ENCODE measurements at places on chromosomes 1 and 21. TPM values are rescaled to one million over a fixed set of nuclear protein-coding genes. Genes with fewer than 3 reads are reported as not detected.

- DNase-seq, result no peak
Measured at GRCh38 chr1:29164588-29164987, 17.1 kb downstream of the SRSF4 start.

ADCY10 gene
- not detected for total RNA-seq

GBP2 gene
- not detected for total RNA-seq

DNA sequence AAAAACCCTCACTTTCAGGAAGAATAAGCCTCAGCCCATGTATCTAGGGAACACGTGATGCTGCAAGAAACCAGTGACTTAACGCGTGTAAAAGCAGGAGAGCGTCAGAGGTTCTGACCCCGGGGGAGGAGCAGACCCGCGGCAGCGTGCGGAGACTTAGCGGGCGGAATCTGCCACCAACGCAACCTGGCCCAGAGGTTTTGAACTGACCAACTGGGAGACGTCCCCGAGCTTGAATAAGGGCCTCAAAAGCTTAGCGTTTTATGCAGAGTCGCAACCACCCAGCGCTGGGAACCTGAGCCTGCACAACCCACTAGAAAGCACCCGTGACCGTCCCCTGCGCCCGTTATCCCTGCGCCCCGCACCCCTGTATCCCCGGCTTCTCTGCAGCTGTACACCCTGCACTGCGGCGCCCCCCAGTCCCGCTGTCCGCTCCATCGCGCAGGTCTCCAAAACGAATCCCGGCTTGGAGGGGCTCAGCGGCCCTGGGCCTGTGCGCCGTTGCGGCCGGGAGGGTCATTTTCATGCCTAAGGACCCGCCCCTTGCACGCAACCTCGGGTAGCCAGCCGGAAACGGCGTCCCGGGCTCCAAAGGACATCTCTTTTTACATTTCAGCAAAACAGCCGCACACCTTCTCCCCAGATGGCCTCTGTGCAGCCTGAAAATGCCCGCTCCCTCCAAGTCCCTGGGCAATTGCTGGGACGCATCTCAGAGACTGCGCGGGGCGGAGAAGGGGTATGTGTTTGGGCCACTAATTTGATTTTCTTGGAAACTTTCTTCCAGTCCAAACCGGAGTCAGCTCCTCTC lies 29.4 kb upstream of the TRIM17 start:
- peak; percentile 81 for DNase-seq
